ENCODE measurements at places on chromosomes 7 and 10.

- DNase-seq, result no peak
Observed at GRCh38 chr7:67462781-67463191, 466.2 kb downstream of the TYW1 start.

DNA sequence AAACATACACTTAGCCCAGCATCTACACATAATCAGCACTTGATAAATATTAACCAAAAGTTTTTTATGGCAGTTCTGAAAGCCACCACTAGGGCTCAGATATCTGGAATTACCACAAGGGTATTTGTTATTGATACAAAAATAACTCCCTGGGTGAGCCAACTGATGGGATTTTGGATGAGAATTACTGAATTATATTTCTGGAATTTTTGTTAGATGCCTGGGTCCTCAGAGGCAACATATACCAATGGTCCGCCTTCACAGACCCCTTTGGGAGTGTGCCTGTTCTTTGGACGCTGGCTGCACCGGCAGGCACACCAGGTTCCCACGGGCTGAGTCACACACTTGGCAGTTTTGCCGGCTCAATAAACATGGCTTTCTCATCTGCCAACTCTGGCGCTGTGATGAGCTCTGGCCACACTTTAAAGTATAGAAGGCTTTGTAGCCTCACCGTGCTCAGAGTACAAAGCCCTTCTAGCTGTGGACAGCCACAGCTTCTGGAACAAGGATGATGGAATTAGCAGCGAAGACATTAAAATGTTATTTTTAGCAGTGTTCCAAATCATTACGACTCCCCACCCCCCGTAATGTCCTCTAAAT is 24.5 kb upstream of the EEPD1 start:
- DNase-seq, result no peak

DNA sequence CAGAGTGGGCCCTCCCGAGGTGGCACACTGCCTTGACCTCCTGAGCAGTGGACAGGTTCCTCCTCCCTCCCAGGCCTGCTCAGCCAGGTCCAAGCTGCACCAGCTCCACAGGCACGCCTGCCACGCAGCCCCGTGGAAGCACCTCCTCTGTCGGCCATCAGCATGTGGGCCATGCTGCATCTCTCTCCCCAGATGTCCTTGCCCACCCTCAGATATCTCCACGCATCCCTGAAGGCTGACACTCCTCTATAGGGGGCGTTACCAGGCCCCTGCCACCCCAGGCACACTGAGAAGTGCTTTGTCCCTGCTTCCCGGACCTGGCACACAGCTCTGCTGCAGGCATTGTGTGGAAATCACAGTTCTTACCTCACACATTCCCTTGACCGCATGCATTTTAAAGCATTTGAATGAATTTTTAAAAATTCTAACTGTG is 598.5 kb downstream of the SDK1 start:
- DNase-seq, result no peak

- no peak for DNase-seq
Observed at GRCh38 chr10:8873310-8873709, 818.8 kb downstream of the GATA3 start.

DNA sequence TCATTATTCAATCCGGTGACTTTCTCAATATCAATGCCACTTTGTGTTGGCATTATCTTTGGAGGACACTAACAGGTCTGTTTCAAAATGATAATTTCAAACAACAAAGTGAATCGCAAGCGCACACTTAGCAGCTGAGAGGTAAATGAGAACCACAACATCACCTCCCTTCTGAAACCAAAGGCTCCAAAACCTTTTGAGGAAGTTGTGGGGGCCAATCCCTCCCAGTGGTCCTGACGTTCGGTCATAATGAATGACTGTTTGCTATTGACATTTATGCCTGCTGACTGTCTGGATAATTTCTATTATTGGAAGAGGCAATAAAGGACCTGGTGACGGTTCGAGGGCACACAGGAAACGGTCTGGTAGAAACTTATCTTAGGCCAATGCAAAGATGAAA is 1.8 kb downstream of the ADARB2 start:
- no peak for DNase-seq

DNA sequence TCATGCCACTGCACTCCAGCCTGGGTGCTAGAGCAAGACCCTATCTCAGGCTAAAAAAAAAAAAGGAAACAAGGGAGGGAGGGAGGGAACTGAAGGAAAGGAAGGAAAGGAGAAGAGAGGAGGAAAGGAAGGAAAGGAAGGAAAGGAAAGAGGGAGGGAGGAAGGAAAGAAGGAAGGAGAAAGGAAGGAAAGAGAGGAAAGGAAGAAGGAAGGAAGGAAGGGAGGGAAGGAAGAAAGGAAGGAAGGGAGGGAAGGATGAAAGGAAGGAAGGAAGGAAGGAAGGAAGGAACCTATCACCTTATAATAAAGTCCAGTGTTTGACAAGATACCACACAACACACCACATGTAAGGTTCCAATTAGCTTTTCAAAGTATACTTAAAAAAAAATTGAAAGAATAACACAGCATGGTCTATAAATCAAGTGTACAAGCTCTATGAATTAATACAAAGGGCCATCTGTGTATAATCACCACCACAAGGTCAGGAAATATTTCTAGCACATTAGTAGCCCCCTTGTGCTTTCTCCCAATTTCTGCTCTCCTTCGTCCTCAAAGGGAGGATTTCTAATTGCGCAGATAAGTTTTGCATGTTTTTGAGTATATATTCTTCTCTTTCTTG is 26.4 kb downstream of the RNF216 start:
- DNase-seq, result no peak

DNA sequence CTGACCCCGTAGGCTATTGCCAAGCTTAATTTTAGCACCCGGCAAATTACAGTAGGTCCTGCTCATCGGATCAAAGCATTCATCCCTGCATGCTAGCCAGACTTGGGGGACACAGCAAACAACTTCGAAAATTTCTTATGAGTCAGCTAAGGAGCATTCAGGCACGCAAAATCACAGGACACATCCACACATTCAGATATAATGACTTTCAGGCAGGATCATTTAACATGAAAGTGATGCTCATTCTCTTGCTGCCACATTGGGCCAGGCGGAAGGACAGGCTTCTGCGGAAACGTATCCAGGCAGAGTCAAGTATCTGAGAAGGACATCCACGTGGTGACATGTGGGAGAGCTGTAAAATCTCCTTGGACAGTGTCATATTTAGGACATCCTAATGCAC is 474.0 kb upstream of the NRP1 start:
- DNase-seq, result no peak

- no peak for DNase-seq
Observed at GRCh38 chr10:28095791-28096378, 97.0 kb upstream of the ODAD2 start.

GRCh38 chr7:3033581-3033980 is 10.1 kb downstream of the CARD11 start:
- no peak for DNase-seq

- DNase-seq, result no peak
Observed at GRCh38 chr10:63217120-63217605, 84.0 kb downstream of the NRBF2 start.

GRCh38 chr10:4046030-4046429 is 261.0 kb upstream of the KLF6 start:
- no peak for DNase-seq

DNA sequence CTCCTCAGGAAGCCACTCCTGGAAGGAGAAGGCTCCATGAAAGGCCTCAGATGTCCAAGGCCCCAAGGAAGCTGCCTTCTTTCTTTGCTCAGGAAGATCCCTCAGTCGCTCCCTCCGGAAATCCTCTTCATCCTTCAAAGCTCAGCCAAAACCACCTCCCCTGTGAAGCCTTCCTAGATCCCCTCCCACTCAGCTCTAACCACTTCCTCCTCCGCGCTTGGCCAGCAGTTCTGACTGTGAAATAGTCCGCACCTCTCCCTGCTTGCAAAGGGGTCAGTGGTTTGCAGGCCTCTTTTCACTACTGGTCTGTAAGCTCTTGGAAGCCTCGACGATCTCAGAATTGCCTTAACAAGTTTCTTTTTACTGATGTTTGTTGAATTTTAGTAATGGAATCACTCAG is 23.9 kb downstream of the PYROXD2 start:
- DNase-seq, result no peak

DNA sequence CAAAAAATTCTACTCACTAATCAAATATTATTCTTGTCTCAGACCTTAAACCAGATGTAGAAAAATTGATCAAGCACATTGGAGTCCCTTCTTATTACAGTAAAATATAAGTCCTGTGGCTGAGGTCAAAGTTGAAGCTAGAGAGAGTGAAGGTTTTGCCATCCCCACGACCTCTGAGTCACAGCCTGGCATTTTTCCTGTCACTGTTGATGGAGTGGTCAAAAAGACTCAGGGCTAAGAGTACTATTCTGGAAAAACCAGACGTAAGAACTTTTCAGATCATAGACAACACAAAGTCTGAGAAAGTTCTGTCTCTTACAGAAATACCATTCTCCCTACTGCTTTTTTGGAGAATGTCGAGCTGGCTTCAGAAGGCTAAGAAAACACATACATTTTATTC is 323.7 kb upstream of the ANKRD30A start:
- no peak for DNase-seq

DNA sequence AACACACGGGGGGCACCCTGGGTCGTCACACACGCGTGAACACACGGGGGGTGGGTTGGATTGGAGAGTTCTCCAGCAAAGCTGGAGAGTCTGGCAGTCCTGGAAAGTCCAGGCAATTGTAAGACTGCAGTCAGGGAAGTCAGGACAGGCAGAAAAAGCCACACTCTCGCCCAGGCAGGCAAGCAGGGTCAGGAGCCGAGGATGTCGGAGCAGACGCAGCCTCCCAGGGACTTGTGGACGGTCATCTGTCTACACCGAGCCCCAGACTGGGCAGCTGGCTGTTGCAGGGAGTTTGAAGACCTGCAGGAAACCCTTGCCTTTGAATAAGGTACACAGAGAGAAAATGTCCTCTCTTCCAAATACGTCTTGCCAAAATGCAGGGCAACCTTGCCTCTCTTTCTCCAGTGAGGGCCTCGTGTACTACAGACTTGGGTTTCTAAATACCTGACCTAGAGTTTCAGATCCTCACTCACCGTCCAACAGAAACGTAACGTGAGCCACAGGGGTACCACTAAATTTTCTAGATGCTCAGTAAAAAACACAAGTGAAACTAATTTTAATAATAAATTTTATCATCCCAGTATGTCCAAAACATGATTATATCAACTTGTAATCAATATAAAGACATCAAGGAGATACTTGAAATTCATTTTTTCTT is 176.7 kb downstream of the ADARB2 start:
- DNase-seq, result no peak

DNA sequence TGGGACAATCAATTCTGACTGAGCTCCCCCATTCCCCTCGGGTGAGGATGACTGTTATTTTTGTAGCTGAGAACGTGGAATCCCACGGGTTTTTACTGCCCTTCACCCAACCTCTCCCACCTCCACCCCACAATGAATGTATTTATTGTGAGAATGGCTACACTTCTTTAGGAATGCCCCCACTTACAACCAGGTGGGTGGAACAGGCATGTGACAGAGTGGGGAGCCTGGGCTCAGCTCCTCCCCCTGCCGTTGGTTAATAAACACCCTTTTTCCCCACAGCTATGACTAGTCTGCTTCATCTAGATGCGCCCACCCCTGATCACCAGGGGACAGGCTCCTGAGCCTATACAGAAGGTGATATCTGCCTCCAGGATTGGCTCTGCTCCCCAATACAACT is 2.0 kb downstream of the MRPL43 start:
- no peak for DNase-seq

GRCh38 chr10:112687647-112688046 is 240.6 kb downstream of the VTI1A start:
- no peak for DNase-seq

- no peak for DNase-seq
Observed at GRCh38 chr10:44673245-44673983, 237.7 kb upstream of the TMEM72 start.

GRCh38 chr7:130384841-130385599 is 4.7 kb downstream of the CPA1 start:
- no peak for DNase-seq

DNA sequence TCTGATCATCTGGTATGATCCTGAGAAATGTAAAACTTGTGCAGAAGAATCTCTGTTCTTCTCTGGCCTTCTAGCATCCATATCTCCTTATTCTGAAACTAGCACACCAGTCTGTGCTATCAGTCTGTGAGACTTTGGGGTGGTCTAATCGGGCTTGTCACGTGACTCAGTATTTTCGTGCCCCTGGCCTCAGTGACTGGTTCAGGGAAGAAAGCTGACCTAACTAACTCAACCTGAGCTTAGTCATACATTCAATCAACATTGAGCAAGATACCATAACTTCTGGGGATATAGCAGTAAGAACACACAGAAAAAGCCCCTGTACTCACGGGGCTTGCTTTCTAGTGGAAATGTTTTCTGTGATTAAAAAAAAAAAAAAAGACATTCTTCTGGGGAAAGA is 109.3 kb downstream of the DKK1 start:
- no peak for DNase-seq

- DNase-seq, result no peak
Observed at GRCh38 chr7:41439515-41439879, 263.4 kb downstream of the INHBA start.
